ENCODE measurements at places on chromosomes 2 and 18.

- no peak for DNase-seq
Observed at GRCh38 chr2:120455390-120455789, 109.5 kb downstream of the INHBB start.

DNA sequence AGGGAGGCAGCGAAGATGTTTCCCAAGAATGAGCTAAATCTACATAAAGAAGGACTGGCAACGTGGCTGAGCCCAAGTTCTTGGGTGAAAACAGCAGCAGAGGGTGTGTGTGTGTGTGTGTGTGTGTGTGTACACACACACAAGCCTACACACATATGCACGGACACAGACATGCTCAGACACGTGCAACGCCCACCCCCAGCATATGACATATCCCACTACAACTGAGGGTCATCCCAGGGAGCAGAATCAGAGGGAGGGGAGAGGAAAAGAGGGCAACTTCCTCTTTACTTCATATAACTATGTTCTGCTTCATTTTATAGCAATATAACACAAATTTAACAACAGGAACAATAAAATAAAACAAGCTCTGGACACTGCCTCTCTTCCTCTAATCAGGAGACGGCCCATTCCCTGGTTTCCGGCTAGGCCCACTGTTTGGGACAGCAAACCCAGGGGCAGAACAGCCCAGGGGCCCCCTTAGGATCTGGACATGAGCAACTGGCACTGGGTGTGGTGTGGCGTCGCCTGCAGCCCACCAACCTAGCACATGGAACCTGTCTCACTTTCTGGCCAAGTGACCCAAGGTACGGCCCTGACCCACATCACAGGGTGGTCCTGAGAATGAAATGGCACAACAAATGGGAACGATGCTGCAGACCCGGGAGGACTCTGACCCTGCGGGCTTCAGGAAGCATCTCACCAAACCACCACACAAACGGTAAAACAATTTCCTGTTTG lies 25.0 kb downstream of the FAM178B start:
- DNase-seq: no peak

GRCh38 chr2:73987109-73987947 lies 2.6 kb downstream of the TET3 start:
- no peak for DNase-seq

DNA sequence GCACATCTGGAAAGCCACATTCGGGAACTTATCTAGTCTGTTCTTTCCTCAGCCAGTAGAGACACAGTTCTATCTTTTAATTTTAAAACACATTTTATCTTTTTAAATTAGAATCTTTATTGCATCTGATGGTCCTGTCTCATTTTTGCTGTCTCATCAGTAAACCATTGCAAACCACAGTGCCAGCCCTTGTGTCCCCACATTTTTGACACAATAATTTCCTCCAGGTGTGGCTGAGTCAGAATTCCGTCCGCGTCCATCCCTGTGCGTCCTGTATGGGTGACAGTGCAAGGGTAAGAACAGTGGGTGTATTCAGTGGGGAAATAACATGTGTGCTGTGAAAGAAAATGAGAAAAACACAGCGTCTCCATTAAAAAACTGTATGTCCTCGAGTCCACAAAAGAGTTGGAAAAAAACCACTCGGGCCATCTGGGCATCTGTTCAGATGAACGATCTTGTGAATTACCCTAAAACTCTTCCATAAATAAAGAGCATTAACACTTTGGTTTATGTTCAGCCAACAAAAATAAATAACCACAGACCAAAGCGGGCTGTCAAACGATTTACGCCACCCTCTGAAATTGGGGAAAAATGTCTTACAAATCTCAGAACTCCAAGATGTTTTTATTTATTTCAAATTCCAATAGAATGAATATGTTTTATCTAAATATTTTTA lies 137.3 kb downstream of the ZNF516 start:
- DNase-seq: no peak

DNA sequence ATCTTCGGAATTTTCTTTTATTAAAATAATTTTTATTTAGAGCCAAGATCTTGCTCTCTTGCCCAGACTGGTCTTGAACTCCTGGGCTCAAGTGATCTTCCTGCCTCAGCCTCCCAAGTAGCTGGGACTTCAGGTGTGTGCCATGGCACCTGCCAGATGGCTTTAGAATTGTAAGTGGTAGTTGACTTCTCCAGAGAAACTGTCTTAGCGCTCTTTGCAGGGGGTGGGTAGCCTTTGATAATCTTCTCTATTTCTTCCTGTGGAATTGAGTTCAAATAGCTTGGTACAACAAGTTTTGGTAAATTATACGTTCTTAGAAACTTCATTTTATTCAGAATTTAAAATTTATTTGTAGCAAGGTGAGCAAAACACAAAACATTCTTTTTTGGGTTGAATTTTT lies 113.3 kb downstream of the LDLRAD4 start:
- DNase-seq: no peak

GRCh38 chr2:39741871-39742270 lies 37.2 kb downstream of the THUMPD2 start:
- no peak for DNase-seq

GRCh38 chr18:63085611-63086010 lies 234.0 kb downstream of the BCL2 start:
- no peak for DNase-seq

GRCh38 chr18:79516441-79516931 lies 120.8 kb downstream of the NFATC1 start:
- no peak for DNase-seq

DNA sequence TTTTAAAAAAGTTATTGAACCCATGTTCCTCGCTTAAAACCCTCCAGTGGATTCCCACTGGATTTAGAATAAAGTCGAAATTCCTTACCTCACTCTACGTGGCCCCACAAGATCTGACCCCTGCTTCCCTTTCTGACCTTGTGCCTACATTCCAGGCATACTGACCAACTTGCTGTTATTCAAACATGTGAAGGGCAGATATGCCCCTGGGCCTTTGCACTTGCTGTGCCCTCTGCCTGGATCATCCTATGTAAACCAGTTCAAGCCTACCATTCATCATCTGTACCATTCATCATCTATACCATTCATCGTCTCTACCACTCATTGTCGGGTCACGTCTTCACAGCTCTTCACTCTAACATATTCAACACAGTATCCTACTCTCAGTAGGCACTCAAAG lies 41.3 kb upstream of the LPIN2 start:
- no peak for DNase-seq

- DNase-seq: no peak
Observed at GRCh38 chr18:79496237-79496977, 100.7 kb downstream of the NFATC1 start.

DNA sequence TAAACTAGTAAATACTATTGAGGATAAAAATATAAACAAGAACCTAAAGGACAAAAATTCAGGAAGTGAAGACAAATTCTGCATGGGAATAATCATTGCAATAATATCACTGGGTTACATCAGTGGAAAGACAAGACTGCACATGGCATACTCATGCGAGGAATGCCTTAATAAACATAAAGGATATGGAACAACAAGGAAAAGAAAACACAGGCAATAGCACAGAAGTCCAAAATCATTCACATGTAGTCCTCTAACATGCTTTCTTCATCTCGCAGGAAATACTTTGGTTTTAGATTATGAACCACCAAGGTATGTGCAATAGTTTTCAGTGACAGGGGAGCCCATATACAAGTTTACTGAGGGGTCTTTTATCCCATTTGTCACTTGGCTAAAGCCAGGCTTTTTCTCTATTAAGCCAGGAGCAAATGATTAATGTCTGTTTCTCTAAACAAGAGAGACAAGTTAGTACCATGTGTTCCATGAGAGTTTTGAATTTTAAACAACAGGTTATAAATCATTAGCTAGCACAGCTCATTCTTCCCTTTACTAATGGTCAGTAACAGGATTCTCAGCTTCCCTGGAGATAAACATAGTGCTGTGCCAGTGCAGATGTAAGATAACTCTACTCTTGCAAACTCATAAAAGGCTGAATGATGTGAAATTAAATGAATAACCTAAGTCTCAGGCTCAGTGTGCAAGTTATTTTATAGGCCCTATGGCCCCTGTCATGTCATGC lies 353.6 kb upstream of the FSIP2 start:
- no peak for DNase-seq

GRCh38 chr2:155841442-155841841 lies 491.1 kb downstream of the NR4A2 start:
- no peak for DNase-seq
